Dermis microvascular lymphatic vessel endothelial cell (primary cell): ENCODE measurements at places on chromosomes 7 and 10. TPM values are rescaled to one million over a fixed set of nuclear protein-coding genes. Genes with fewer than 3 reads are reported as not detected.

Gene OR2A2
- total RNA-seq = not detected in 2 replicates

Gene IPMK
- total RNA-seq = 5.6 and 6.0 TPM in 2 replicates

Gene ZNF212
- 2.8 and 4.2 TPM in 2 replicates for total RNA-seq

Gene KEL
- 0.13 TPM in 1 of 2 replicates, not detected in the other for total RNA-seq

Gene GRID1
- under 0.01 TPM in 1 of 2 replicates, not detected in the other for total RNA-seq

Gene PHF14
- total RNA-seq = 22.6 and 24.3 TPM in 2 replicates

Gene SPDYE2
- total RNA-seq = not detected in 2 replicates

Gene NPY4R2
- total RNA-seq = not detected in 2 replicates

GRCh38 chr10:68106656-68107055 lies 2.6 kb upstream of the MYPN start:
- DNase-seq = no peak

DNA sequence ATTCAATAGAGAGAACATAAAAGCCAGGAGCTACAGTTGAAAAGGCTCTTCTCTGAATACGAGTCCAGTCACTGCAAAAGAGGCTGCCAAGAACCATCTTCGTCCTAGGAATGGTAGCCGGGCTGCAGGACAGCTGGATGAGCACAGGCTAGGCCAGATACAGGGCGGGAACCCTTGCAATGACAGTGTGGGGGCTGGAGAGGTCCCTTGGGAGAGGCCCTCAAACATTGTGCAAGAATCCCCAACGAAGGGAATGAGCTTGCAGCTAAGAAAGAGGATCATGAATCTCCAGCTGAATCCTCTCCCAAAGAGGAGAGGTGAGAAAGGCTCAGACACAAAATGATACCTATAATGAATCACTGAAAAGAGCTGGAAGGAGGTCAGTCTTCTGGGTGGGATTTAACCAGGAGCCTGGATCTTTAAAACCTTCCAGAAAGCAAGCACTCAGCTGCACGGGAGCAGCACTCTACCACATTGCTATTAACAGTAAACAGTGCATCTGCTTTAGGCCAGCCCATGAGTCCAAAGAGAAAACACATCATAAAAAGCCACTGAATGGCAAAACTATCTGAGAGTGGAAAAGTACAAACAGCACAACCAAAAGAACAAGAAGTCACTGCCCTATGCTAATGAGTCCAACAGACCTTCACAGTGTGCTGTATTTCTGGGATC lies 287.9 kb downstream of the TNS3 start:
- no peak for DNase-seq

DNA sequence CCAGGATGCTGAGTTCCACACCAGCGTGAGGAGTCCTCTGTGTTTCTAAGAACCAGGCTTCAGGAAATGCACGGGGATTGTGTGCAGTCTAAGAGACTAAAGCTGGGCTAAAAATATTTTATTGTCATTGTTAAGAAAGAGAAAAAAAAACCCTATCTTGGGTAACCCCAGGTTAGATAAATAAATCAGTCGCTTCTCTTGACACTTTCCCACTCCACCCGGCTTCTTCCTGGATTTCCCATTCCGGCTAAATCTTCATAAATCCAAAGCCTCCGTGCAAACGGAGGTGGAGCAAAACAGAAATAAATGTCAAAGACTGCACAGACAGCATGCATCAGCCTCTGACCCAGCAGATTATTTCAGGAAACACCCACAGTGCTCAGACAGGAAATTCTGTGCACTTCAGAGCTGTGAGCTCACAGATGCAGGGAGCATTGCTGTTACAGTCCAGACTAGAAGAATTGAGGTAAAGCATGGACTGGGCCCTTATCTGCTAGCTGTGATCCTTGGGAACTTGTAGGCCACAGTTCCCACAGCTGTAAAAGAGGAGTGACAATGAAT lies 44.8 kb upstream of the GRID1 start:
- DNase-seq = peak; percentile 49

DNA sequence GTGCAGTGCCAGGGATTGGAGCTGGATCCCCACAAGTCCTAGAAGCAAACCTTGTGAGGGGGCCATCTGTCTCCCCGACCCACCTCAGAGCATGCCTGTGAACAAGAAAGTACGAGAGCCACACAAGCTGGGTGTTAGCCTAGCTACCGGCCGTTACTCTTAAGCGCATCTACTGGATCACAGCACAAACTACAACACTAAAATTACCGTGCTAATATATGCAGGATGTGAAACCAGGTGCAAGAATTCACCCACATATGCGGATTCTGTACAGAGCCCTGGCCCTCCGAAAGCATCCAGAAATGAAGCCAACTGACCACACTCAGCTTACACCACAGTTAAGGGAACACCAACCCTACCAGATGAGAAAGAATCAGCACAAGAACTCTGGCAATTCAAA lies 16.0 kb upstream of the PRSS1 start:
- DNase-seq = no peak

GRCh38 chr7:131827421-131827820 lies 271.0 kb upstream of the PODXL start:
- DNase-seq = no peak

DNA sequence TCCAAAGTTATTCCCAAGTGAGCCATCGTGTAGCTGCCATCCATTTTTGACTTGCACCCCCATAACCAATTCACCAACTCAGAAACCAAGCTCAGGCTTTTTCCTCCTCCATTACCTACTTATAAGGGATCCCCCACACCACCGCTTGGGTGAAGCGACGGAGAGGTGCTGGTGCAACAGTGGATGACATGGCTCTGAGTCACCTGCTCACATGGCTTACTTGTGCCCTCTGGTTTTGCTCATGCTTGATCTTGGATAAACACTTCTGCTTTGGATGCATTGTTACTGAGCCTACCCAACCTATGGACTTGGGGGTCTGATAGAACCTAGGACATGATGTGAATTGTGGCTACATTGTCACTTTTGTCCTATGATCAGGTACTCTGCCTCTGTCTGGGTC lies 12.0 kb upstream of the AKR1B1 start:
- DNase-seq = no peak

DNA sequence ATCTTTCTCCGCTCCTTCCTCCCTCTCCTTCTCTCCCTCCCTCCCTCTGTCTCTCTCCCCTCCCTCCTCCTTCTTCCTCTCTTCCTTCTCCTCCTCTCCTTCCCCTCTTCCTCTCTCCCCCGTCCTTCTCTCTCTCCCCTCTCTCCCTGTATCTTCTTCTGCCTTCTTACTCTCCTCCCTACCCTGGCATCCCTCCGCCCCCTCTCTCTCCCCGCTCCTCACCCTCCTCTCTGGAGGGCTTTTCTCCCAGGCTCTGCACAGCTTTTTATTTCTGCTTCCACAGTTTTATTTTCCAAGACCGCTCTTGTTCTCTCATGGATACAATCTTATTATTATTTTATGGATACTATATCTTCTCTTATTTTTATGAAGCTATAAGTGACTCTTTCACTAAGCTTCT lies 32.6 kb downstream of the AP5Z1 start:
- DNase-seq = no peak

DNA sequence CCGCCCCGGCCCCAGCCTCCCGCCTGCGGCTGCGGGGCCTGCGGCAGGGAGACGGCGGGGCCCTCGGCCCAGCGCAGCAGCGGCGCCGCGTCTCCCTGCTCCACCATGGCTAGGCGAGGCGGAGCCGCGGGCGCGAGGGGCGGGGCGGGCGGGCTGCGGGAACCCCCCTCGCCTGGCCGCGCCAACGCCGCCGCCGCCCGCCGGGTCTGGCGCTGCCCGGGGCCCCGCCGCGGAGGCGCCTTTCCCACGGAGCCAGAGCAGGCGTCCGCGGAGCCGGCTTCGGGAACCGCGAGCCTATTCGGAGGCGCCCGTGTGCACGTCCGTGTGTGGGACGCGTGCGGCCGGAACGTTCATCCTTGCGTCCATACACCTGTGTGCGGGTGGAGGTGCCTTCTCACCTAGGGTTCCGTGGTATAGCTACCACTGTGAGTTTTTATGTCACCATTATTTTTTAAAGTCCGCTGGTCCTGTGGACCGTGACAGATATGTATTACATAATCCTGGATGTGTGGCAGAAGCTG lies at the start of gene DENND11:
DENND11 (minus strand) TSS at position 120 of the 521 bp plus-strand sequence; CDS start at position 107, 13 bp downstream.
- DNase-seq = peak; percentile 68

DNA sequence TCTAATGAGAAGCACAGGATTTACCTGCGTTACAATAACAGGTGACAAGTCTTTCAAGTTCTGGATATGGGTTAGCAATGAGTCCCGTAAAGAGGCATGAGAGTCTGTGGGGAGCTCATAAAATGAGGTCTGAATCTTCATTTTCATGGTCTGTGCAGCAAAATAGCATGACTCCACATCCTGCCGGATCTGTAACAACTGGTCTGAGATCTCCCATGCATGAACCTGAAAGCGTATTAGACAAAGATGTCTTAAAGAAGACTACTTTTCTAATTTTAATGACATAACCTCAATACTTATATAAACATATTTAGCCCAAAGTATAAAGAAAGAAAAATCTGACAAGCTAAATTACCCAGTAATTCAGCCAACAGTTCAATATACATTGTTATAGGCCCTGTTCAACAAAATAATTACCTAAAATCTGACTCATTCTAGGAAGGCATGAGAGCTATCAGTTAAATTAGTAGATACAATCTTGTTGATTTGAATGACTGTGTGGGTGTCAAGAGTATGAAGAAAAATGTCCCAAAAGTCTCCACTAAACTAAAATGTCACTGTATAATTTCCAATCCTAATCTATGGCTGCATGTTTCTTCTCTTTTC lies 36.9 kb downstream of the TNPO3 start:
- DNase-seq = no peak

- DNase-seq = no peak
These were observed 61.2 kb downstream of the CDCA7L start for GRCh38 chr7:21884496-21884895.
